ENCODE measurements at places on chromosomes 7 and 10. TPM values are rescaled to one million over a fixed set of nuclear protein-coding genes. Genes with fewer than 3 reads are reported as not detected.

Gene UPK3B
- total RNA-seq: 0.49 TPM

Gene MEOX2
- 7.7 TPM for total RNA-seq

Gene LIPM
- not detected for total RNA-seq

Gene LIPK
- total RNA-seq: not detected

- no peak for DNase-seq
These were observed at the start of gene LLCFC1 for GRCh38 chr7:142939226-142939910. TSS of gene LLCFC1 (plus strand) at chr7:142939484. CDS start at chr7:142939622, 138 bp downstream.
